ENCODE measurements at places on chromosomes 11 and 22.

DNA sequence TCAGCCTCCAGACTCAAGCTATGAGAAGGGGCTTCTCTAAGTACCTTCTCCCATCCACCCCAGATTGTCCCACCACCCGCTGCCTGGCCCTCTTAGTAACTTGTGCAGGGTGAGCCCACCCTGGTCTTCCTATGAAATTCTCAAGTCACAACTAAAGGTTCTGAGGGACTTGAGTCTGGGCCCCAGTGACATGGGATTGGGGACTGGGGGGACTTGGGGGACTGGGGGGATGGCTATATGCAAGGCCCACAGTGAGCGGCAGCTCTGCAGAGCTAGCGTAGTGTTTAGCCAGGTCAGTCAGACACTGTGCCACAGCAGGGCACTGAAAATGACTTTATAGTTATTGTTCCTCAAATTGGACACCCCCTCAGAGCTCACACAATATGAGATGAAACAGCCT lies 622.3 kb upstream of the CADM1 start:
- no peak for DNase-seq

- no peak for DNase-seq
These were observed at the start of gene RTN4R for GRCh38 chr22:20268279-20269012. RTN4R (minus strand) TSS chr22:20268318; CDS start chr22:20268092, 226 bp downstream.

DNA sequence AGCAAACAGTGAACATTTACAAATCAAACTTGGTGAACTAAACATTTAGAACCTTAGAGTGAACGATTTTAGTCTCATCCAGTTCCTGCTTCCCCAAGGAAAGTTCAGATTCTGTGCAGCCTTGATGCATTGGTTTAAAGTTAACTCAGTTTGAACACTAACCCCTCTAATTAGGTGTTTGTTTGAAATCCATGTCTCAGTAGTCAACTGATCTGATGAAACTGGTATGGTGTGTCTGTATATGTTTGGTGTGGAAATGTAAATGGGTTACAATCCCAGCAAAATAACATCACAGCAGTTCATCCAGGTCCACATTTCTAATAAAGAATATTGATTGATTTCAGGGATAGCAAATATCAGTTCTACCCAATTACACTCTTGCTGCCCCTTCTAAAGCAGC lies 532.0 kb downstream of the NTM start:
- no peak for DNase-seq

DNA sequence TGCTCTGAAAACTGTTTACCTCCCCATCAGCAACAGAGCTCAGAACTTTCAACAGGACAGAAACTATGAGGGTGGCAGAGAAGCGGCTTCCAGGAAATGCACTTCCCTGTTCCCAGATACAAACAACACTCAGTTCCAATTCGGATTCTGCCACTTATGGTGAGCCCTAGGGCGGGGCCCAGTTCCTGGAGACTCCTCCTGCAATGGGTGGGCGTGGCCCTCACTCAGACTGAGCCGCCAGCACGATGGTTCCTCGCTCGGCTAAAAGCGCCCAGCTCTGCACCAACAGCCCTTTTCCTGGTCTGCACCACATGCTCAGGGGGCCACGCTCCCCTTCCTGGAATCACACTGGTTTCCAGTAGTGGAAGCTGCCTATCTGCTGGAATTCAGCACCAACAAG lies 314.1 kb downstream of the CTTN start:
- no peak for DNase-seq

GRCh38 chr11:92638678-92639077 lies 330.8 kb upstream of the MTNR1B start:
- no peak for DNase-seq

- DNase-seq, result no peak
These were observed 102.4 kb downstream of the ARHGAP42 start for GRCh38 chr11:100789500-100789899.
